DMS79 treated with DMSO at 0.1 percent for 48 hours (cell line): ENCODE measurements at places on chromosomes 12 and 14.

DNA sequence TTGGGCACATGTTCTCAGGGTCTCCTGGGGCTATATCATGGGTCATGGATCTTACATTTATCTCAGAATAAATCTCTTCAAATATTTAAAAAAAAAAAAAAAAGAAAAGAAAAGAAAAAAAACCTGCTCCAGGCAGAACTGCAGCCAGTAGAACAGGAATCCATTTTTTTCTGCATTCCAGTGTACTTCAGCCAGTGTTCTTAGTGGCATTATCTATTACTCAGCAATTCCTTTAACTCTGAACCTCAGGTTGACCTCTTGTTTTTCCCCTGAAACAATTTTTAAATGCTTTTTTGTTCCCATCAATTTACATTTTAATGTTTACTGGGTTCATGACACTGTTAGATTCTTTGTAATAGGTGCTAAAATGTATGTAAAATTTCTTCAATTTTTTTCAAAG lies 66.7 kb upstream of the STXBP6 start:
- DNase-seq, result no peak

GRCh38 chr14:94485944-94486841 lies 10.2 kb upstream of the SERPINA9 start:
- peak; percentile 35 for DNase-seq

- DNase-seq, result no peak
Observed at GRCh38 chr14:95548328-95548929, 13.6 kb downstream of the GLRX5 start.

- no peak for DNase-seq
Observed at GRCh38 chr12:63410197-63410596, 258.1 kb downstream of the DPY19L2 start.

DNA sequence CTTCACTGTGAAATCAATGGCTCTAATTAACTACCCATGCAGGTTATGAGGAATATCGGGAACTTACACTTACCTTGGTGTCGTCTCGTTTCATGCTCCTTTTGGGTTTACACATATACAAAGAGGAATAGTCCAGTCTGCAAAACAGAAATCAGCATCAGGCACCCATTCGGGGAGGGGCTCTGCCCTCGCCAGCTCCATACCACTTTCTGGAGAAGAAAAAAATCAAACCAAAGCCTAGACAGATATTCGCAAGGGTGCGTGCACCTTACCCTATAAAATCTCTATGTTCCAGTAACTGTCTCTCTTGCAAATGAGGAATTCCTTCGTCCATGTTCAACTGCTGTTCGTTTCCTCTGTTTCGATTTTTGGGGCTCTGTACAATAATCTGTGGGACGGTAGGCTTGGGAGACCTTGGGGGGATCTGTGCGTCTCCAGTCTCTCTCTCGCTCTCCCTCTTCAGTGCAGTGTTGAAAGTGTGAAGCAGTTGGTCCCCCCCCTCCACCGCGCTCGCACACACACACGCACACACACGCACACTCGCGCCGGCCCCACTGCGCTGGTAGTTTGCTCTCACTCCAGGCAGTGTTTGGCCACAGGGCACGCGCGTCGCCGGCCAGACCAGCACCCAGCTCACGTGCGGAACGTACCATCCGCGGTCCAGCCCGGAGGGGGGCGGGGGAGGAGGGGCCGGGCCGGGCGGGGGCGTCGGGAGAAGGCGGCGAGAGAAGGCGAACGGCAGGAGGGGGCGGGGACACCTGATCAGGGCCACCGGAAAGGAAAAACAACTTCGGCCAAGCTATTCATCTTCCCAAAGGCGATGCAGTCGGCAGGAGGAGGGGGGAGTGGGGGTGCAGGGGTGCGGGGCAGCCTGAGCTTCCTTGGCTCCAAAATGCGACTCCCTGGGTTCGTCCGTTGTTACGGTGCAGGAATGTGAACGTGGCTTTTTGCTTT lies at the start of gene BHLHE41:
TSS of gene BHLHE41 (minus strand) at position 592 of the 954 bp plus-strand sequence. CDS start at position 334, 258 bp downstream.
- DNase-seq, result no peak

DNA sequence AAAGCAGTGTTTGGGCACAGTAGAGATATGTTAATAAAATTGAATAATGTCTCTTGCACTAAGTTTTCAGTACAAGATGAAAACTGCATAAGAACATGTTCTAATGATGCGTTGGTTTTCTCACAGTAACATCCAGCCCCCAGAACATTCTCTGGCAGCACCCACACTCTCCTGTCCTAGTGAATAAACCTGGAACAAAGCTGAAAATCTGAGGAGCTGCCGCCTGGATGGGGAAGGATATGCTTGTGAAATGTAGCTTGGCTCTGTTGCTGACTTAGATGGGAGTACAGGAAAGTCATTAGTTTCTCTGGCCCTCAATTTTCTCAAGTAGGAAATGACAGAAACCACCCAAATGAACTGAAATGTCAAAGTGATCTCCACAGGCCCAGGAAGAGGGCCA lies 323.8 kb downstream of the APAF1 start:
- DNase-seq, result no peak

DNA sequence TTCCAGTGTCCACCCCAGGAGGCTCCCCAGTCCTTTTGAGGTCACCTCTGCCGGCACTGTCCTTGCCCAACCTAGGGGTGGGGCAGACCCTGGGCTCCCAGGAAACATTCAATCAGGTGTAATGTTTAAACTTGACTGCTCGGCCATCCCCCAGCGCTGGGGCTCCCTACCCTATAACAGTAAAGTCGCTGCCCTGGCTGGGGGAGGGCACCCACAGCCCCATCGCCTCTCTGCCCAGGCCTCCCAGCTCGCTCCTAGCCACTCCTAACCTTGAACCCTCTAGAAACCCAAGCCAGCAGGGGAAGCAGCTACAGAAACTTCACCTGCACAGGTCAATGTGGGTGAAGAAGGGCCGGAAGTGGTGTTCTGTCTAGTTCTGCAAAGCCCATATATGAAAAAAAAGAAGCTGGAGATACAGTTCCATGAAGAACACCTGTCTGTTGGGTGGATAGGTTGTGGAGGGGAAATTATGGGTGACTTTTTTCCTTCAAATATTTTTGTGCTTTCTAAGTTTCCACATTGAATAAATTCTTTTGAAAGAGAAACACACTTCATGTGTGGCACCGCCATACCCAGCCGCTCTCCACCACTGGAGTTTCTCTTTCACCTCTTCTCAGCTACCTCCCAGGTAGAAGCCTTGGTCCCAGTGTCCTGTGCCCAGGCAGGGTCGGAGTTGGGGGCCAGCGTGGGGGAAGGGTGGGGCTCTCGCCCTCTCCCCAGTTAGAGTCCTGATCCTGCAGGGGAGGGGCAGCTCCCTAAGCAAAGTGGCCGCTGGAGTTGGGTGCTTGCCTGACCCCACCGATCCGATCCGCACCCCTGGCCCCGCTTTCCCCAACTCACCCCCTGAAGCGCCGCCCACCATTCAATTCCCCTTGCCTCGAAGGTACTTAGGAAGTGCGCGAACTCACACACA lies 1.1 kb downstream of the CLMN start:
- DNase-seq, result no peak

DNA sequence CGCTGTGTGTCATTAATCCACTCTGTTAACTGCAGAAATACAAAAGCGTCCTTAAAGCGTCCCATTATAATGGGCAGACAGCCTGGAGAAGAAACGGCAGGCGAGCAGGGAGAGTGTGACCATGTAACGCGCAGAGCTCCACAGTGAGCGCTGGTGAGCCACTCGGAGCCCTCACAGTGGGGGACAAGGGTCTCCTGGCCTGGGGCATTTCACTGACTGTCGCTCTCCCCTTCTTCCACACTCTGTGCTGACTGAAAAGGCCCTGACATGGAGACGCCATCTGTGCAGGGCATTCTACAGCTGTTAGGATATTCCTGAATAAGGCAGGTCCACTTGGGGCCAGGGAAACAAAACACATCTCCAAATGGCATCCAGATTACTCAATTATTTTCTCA lies 24.2 kb downstream of the CCDC92 start:
- DNase-seq, result no peak

- no peak for DNase-seq
Observed at GRCh38 chr12:52818887-52819420, 5.0 kb upstream of the KRT4 start.

DNA sequence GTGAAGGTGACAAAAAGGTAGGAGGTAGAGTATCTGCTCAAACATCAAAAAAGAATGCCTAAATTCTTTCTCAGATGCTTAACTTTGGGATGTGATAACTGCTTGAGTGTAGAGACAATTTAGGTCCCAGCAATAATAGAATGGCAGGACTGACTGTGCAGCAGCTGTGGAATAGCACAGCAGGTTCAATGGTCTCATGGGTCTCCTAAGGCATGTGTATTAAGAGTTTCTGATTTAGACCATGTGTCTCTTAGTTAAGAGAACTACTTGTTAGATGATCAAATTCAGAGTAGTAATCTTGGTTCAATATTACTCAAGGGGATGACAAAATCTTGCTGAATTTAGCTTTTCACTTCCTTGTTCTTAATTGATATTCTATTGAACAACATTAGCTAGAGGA lies 72.0 kb downstream of the ALX1 start:
- DNase-seq, result no peak

DNA sequence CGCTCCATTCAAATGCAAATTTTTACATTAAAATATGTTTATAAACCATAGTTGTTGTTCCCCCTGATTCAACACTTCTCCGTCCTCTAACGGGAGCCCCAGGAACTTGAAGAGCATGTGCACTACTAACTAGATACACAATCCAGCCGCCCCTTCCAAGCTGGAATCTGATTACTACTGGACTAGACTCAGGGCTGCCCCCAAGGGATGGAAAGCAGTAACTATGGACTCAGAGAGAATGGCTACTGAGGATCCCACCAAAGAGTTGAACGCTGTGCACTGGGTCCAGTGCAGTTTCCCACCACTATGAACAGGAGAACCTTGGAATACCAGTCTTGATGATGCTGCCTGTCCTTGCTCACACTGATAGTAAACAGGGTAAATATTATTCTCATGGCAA lies 48.6 kb upstream of the PCNX1 start:
- no peak for DNase-seq

GRCh38 chr14:51869411-51870100 lies 9.1 kb downstream of the GNG2 start:
- DNase-seq, result no peak

DNA sequence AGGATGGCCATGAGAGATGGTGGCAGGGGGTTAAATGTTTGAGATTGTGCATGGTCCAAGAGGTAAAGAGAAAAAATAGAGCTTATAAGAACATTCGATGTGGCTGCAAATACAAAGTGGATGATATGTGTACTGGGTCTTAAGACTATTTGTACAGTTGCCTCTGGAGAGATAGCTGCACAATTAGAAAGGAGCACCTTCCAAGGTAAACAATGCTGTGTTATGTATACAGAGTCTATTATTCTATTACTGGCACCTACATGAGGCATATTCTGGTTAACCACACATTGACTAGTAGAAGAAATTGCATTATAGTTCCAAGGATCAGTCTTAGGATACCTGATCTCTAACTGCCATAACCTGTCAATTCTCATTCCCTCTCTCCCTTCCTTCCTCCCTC lies 238.0 kb upstream of the FOXN3 start:
- no peak for DNase-seq

- no peak for DNase-seq
Observed at GRCh38 chr12:14959126-14959440, 2.3 kb downstream of the ARHGDIB start.

GRCh38 chr12:45298721-45299692 lies 83.1 kb downstream of the ANO6 start:
- peak; percentile 10 for DNase-seq

GRCh38 chr12:13404631-13405473 lies 208.3 kb downstream of the EMP1 start:
- no peak for DNase-seq

GRCh38 chr14:31405599-31406232 lies 14.6 kb downstream of the HEATR5A start:
- DNase-seq, result no peak

DNA sequence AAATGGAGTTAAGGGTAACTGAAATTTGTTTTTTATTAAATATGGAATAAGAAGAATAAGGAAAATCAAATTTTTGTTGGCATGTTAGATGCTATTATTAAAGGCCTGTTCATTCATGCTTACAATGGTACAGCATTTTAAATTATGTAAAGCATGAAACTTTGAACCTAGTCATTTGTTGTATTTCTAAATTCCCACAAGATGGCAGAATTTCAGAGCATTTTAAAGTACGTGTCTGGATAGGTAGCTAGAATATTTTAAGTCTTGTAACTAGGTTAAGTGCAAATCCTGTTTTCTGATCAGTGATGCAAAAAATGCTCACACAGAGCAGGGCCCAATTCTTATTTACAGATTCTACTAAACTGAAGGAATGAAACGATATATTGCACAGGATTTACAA lies 585.6 kb upstream of the MIS18BP1 start:
- DNase-seq, result peak; percentile 8

GRCh38 chr14:78424311-78424710 lies 254.1 kb downstream of the NRXN3 start:
- DNase-seq, result no peak

DNA sequence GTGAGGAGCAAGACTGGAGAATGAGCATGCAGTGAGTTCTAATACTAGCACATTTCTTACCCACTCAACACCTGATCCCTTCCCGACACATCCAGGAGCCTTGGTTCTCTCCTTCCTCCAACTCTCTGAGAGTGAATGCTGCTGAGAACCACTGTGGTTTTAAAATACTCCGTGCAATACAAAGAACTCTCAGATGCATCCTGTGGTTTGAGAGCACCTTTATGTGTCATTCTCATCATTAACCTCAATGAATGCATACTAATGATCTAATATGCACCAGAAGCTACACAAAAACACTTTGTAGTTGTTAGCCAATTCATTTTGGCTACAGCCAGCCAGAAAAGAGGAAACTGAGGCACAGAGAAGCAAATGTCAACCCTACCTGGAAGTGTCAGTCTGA lies 87.6 kb downstream of the GALNT8 start:
- DNase-seq, result no peak

GRCh38 chr12:43052441-43052840 lies 462.9 kb upstream of the PRICKLE1 start:
- no peak for DNase-seq

DNA sequence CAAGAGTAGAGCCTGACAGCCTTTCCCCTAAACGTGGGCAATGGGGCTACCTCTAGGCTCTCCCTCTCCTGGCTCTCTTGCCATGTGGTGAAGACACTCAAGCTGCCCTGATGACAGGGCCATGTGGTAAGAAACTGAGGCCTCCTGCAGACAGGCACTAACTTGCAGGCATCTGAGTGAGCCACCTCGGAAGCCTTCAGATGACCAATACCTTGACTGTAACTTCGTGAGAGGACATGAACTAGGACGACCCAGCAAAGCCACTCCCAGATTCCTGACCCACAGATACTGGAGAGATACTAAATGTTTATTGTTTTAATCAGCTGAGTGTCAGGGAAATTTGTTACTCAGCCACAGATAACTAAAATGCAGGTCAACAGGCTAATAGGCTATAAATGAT lies 96.4 kb downstream of the EFCAB11 start:
- DNase-seq, result no peak

DNA sequence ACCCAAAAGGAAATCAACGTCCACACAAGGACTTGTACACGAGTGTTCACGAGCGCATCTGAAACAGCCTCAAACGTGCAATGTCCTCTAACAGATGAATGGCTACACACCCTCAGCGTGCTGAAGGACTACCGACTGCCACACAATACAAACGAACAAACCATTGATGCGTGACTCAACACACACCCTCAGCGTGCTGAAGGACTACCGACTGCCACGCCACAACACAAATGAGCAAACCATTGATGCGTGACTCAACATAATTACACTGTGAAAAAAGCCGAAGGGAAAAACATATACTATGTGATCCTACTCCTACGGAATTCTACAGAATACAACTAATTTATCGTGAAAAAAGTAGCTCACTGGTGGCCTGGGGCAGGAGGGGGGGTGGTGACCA lies 25.1 kb upstream of the BTBD6 start:
- no peak for DNase-seq
